Fibroblast of mammary gland (primary cell): ENCODE measurements at places on chromosomes 2 and 18.
A peak's percentile ranks its signal among the peaks of the same experiment; 100 is the strongest.

DNA sequence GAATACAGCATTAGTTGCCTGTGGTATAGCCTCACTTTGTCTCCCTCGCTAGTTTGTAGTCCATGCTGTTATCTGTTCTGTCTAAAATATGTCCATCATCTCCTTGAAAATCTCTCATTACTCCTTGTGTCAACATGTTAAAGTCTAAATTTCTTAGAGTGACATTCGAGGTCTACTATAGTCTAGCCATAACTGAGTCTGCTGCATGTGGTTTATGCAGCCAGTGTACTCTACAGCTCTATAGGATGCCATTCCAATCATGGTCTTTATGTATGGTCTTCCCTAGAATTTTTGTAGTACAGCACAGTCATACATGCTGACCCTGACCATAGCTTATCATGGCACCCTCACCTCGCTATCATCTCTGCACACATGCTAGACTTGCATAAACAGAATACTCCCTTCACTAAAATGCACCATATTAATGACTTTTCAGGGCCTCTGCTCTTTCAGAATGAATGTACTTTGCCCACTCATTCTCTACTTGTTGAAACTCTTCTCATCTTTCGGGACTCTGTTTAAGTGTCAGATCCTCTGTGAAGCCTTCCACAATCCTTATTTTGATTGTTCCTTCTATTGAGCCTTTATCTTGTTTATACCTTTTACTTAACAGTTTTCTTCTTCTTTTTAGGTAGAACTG, 12.8 kb downstream of the TANK start:
- DNase-seq: no peak

- peak; percentile 57 for DNase-seq
Observed at GRCh38 chr18:58186258-58186948, 142.4 kb downstream of the NEDD4L start.

GRCh38 chr2:218655751-218656150, 3.7 kb downstream of the ZNF142 start:
- no peak for DNase-seq

GRCh38 chr2:239041062-239041461, 193.2 kb downstream of the TWIST2 start:
- DNase-seq: no peak

DNA sequence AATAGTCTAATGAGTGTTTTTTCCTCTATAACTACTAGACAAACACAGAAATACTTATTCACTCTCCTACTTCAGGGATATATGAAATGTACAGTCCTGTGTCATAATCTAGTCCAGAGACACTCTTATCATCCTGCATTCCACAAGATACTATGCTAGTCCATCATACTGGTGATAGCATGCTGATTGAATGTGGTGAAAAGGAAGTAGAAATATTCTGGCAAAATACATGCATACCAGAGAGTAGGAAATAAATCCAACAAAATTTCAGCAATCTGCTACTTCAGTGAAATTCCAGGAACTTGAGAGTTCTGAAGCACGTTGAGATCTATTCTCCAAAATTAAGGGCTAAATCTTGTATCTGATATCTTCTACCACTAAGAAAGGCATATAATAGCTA, 353.9 kb downstream of the PID1 start:
- peak; percentile 11 for DNase-seq
